Cortex of kidney (tissue), 1 donor: ENCODE measurements at places on chromosomes 12 and 14.

DNA sequence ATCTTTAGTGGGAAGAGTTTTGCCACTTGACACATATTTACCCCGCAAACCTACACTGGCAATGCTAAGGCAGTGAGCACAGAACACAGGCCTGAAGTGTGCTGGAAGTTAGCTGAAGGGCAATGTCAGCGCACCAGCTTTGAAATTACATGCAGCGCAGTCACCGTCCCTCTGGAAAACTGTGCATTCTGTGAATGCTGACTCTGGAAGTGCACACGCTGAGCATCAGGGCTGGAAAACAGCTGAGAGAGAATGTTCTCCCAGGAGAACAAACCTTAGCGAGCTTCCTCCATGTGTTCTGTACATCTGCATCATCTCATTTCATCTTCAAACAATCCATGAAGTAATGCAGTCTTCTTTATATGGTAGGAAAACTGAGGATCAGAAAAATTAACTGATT lies 448.2 kb downstream of the NRXN3 start:
- no peak for DNase-seq

- DNase-seq: no peak
Measured at GRCh38 chr14:95440496-95440895, 76.0 kb downstream of the SYNE3 start.

GRCh38 chr14:71625175-71625574 lies 307.1 kb upstream of the RGS6 start:
- DNase-seq: no peak

- DNase-seq: no peak
Measured at GRCh38 chr12:32196250-32197198, 89.9 kb downstream of the BICD1 start.

- DNase-seq: no peak
Measured at GRCh38 chr12:113222730-113223531, 1.7 kb downstream of the TPCN1 start.

DNA sequence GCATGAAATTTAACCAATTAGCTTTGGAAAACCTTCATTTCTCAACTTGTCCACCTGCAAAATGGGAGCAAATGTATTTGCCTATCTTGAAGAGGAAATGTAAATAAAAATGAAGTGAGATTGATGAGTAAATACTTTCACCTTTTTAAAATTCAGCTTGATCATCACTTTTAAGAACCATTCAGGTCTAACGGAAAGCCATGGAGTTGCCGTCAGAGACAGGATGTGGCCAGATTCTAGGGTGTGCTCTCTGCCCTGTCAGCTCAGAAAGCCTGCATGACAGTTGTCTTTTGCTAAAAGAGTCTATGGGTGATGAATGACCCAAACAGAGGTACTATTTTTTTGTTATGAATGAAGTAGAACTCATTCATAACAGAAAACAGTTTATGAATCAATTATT lies 104.3 kb upstream of the SLC35F4 start:
- no peak for DNase-seq

- no peak for DNase-seq
Measured at GRCh38 chr12:57223191-57224165, 6.0 kb upstream of the SHMT2 start.

GRCh38 chr12:88994971-88995370 lies 357.3 kb downstream of the DUSP6 start:
- no peak for DNase-seq

- DNase-seq: no peak
Measured at GRCh38 chr14:64038841-64039542, 186.2 kb downstream of the SYNE2 start.

DNA sequence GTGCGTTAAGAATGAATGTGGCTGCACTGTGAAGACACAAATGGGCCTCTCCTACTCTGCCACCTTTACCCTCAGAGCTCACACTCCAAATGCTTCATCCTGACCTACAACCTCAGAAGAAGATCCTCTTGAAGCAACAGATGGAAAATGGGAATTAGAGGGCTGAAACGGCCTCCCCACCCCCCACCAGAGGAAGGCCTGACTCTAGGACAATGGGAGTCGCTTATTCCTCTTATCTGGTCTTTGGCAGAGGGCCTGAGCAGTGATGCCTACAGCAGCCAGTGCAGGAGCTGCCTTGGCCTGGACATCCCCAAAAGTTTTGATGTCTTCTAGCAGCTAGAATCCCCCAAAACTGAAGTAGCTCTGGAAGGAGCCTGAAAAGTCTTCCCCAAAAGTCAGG lies 29.2 kb downstream of the BTBD7 start:
- no peak for DNase-seq

GRCh38 chr12:26226122-26226521 lies 30.7 kb downstream of the SSPN start:
- no peak for DNase-seq

GRCh38 chr14:100388103-100389054 lies 65.2 kb downstream of the SLC25A47 start:
- no peak for DNase-seq

DNA sequence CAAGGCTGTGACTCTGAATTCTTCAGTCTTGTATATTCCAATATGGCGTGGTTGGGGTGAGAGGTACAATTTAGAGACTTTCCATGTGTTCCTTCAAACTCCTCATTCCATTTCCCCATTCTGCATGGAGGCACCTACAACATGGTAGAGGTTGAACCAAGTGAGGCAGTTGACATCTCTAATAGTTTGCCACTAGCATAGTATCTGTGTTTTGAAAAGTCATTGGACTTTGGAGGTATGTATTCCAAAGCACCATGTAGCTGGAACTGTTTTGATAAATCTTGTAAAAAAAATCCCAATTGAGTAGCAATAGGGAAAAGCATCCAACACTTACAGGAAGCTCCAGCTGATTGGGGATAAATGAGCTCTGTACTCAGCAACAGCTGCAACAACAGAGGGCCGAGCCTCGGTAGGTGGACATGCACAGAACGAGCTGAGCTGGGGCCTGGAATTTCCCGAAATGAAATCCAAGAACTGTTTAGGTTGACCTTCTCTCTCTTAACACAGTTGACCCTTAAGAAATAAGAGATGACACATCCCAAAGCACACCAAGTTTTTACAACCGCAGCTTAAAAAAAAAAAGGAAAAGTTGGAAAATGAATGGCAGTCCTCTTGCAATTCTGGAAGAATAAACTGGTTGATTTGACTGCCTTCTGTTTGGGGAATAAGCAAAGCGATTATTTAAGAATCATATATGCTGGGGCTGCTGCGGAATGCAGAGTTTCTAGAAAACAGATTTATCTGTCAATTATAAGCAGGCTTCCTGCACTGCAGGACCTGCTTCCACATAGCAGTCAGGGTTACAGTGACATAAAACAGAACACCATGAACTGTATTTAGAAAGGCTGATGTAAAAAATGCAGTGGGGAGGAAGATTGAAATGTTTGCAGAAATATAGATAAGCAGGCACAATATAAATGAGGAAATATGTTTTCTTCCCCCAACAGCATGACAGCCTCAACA lies 194.6 kb upstream of the KRR1 start:
- DNase-seq: no peak

DNA sequence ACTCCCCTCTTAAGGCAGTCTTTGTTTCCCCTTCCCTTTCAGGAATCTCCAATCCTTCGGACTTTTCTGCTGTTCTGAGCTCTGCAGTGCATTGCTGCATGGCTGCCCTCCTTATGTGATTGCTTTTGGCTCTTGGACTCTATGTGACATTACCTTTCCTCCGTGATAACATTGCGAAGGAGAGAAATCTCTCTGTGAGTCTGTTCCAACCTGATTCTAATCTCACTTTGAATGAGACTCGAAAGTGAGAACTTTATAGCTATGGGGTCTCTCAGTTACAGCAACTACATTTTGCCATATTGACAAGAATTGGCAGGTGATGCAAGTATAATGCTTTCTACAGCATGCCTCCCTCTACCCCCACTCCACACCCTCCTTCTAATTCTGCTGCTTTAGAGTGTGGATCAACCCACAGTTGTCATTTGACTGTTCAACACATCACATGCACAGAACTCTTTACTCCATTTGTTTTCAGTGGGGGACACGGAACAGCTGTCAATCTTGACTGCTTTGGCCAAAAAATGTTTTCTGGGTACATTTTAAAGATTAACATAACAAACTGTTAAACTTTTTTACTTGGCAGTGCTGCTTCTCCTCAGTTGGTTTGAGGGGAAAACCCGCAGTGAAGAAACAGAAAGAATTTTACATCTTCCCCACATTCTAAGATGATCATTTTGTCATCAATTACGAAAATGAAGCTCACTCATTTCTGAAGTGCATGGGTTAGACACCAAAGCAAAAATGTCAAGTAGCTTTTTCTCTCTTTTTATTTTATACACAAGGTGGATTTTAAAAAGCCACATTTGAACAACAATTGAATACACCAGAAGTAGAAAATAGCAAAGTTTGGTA lies 125.5 kb upstream of the RMST start:
- DNase-seq: no peak

GRCh38 chr14:60561845-60562746 lies 53.1 kb downstream of the SIX6 start:
- DNase-seq: no peak

GRCh38 chr14:101234244-101234937 lies 326.9 kb upstream of the DIO3 start:
- no peak for DNase-seq

DNA sequence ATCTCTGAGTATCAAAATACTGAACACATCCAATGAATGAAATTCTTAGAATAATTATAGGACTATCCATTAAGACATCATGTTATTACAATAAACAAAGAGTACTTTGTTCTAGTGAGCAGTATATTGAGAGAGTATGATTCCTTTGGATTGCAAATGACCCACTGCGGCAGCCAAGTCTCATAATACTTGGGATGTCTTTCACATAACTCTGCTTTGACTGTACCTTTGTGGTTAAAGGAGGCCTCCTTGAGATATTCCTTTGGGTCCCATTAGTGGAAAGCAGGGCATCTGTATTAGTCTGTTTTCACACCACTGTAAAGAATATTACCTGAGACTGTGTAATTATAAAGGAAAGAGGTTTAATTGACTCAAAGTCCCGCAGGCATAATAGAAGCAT lies 593.8 kb downstream of the TRHDE start:
- DNase-seq: no peak

GRCh38 chr12:14710632-14711320 lies 14.4 kb upstream of the GUCY2C start:
- DNase-seq: no peak

DNA sequence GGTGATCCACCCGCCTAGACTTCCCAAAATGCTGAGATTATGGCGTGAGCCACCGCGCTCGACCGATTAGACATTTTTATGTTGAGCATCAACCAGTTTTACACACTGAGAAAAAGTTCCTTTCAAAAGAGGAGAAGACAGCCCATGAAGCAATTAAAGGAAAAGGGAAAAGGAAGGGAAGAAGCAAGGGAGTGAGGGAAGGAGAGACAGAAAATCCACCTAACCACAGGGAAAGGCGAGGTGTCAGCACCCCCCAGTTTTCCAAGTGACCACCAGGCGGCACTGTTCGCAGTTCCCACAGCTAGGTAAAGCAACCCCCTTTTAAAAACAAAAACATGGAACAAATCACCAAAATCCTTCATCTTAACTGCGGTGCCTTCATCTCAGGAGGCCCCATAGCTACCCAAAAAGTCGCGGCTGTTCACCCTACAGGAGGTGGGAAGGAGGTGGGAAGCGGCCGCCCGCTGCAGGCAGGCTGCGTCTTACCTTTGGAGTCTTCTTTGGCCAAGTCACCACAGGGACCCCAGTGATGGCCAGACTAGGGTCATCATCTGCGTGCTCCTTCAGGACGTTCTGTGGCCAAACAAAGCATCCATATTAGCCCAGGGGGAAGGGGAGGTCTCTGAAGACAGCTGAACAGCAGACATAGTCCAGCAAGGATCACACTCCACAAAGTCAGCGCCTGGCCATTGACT lies 86.6 kb downstream of the KDM2B start:
- no peak for DNase-seq

- no peak for DNase-seq
Measured at GRCh38 chr14:43116341-43116740, 1390.7 kb downstream of the FSCB start.
